ENCODE measurements at places on chromosomes 3 and 15. TPM values are rescaled to one million over a fixed set of nuclear protein-coding genes. Genes with fewer than 3 reads are reported as not detected.

- DNase-seq, result no peak
Measured at GRCh38 chr15:67144609-67145311, 79.4 kb downstream of the SMAD3 start.

- no peak for DNase-seq
Measured at GRCh38 chr3:111072031-111072921, 660 bp downstream of the NECTIN3 start.

QARS1 gene
- 226 TPM for total RNA-seq

CD200 gene
- total RNA-seq, result 5.8 TPM

TMC3 gene
- total RNA-seq, result under 0.01 TPM

SEMA7A gene
- not detected for total RNA-seq

GRCh38 chr3:25724948-25725645, 58.1 kb downstream of the NGLY1 start:
- DNase-seq, result no peak

- no peak for DNase-seq
Measured at GRCh38 chr3:55218577-55218976, 268.5 kb downstream of the WNT5A start.

DNA sequence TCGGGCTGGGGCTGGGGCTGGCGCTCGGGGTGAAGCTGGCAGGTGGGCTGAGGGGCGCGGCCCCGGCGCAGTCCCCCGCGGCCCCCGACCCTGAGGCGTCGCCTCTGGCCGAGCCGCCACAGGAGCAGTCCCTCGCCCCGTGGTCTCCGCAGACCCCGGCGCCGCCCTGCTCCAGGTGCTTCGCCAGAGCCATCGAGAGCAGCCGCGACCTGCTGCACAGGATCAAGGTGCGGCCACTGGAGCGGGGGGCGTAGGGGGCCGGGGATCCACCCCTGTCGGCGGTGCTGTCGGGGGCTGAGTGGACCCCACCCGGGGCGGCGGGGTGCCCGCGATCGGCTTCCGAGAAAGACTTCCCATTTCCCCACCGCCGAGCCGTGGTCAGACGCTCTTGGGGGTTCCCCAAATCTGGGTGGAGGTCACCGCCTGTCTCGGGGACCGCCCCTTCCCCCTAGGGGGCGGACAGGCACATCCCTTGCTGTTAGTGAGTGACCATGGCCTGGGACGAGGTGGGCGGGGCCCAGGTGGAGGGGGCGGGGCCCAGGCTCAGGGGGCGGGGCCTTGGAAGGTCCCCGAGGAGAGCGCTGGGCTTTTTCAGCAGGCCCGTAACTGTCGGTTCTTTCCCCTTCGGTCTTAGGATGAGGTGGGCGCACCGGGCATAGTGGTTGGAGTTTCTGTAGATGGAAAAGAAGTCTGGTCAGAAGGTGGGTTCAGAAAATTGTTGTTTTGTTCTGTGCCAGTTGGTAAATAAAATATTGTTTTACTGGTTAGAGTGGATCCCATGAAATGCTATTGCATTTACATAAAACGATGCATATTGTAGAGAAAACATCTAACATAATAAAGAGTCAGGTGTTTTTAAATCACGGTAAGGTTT, 578 bp downstream of the LACTB start:
- peak; percentile 92 for DNase-seq

FRMD4B gene
- 28.8 TPM for total RNA-seq

DNA sequence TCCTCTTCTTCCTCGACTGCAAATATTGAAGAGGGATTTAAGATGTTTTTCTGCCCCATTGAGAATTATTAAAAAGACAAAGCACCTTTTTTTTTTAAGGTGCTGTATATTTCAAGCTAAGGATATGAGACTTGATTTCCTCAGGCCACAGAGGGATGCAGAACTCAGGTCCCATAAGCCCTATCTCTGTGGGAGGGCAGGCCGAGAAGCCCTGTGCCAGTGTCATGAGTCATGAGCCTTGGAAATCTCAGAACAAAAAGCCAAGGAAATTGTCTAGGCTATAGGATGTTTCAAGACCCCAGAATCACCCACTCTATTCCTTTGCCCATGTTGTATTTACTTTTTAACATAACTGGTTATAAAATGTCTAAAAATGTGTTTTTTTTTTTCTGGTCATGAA, 7.3 kb downstream of the ESYT3 start:
- no peak for DNase-seq

GRCh38 chr3:156120528-156121251, at the start of gene KCNAB1:
TSS of gene KCNAB1 (plus strand) at chr3:156120578.
- peak; percentile 3 for DNase-seq

DNA sequence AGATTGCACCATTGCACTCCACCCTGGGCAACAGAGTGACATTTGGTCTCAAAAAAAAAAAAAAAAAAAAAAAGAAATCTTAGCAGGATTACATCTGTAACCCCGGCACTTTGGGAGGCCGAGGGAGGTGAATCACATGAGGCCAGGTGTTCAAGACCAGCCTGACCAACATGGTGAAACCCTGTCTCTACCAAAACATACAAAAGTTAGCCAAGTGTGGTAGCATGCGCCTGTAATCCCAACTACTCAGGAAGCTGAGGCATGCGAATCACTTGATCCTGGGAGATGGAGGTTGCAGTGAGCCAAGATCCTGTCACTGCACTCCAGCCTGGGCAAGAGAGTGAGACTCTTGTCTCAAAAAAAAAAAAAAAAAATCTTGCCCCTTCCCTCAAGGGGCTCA, 40.4 kb downstream of the LIPC start:
- no peak for DNase-seq

DNA sequence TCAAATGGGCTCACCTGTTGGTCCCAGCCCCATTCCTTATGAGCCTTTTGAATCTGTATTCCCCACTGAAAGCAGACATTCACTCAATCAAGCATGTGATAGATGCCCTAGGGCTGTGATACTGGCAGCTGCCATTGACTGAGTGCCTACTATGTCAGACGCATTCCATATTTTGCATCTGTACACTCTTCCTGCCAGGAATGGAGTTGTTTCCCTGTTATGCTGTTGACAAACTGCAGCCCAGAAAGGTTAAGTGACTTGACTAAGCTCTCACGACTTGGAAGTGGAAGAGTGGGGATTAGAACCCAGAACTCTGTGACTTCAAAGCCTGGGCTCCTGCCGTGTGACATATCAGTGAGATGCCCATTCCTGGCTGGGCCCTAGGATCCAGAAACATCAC, 211.4 kb downstream of the RPLP1 start:
- DNase-seq, result no peak

DNA sequence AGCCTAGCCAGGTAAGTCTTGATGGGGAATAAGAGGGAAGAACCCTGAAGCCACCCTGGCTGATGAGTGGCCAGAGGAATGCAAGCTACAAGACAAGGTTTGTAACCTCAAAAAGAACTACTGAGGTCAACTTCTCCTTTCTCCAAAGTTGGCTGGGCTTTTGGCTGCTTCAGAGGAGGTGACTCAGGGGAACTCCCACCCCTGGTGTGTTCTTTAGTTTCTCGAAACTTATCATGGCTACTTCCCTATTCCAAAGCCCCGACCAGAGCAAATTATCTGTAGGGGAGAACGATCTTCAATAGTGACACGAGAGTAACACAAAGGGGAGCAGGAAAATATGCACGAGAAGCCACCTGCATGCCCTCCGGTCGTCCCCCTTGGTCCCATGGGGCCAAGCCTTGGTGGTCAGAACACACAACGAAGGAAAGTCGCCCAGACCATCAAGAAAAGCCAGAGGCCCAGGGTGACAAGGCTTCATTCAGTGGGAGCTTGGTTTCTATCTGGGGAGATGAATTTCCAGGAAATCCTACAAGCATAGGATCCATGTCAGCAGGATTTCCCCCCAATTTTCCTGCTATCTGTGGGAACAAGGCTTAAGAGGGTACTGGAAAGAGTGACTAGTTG, 6.5 kb upstream of the BCL2A1 start:
- DNase-seq, result no peak

DNA sequence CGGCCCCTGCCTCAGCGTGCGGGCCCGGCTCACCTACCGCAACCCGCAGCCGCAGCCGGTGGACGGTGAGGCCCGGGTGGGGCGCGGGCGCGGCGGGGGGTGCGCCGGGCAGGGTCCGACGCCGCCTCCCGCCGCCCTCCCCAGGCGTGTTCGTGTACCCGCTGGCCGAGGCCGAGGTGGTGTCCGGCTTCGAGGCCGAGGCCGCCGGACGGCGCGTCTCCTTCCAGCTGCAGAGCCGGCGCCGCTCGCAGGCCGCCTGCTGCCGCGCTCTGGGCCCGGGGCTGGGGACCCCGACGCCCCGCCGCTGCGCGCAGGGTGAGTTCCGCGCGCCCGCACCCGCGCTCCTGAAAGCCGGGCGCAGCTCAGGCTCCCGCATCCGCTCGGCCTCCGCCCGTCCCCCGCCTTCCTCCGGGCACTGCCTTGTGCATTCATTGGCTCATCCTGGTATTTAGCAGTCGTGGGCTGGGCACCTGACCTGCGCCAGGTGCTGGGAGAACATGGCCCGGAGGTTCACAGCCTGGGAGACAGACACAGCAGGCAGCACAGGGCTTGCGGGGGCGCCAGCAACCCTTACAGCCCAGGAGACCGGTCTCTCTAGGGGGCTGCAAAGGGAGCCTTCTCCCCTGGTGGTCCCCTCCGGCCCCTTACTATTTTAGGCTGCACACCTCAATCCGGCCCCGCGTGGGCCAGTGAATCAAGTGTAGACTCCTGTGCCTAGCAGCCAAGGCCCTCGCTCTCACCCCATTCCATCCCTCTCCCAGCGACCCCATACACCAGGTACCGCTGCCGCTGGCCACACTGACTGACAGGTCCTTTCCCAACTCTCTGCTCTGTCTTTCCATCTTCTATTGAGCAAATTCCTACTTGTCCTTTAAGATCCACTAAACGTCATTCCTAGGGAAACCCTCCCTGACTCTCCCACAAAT, 1.5 kb downstream of the VWA5B2 start:
- peak; percentile 43 for DNase-seq

GRCh38 chr3:183695569-183696364, 1.8 kb upstream of the YEATS2 start:
- DNase-seq, result no peak

WDR76 gene
- 1.2 TPM for total RNA-seq

TMEM108 gene
- not detected for total RNA-seq

- DNase-seq, result no peak
Measured at GRCh38 chr15:96354731-96355567, 24.4 kb downstream of the NR2F2 start.

DNA sequence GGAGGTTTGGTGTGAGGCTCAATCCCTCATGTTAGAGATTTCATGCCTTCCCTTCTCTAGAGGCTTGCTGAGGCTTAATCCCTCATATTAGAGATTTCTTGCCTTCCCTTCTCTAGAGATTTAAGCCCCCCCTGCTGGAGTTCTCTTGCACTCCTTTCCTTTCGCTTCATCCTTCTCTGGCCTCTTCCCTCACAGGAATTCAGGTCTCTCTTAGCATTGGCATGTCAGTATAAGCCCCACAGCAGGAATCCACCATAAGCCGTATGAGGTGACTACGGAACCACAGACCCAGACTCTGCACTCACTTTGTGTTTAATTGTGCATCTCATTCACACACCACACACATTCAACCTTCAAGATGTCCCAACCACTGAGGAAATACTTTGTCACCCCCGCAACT, 338.6 kb upstream of the POU1F1 start:
- no peak for DNase-seq

GRCh38 chr3:183539811-183540210, 15.7 kb downstream of the KLHL6 start:
- no peak for DNase-seq

DNA sequence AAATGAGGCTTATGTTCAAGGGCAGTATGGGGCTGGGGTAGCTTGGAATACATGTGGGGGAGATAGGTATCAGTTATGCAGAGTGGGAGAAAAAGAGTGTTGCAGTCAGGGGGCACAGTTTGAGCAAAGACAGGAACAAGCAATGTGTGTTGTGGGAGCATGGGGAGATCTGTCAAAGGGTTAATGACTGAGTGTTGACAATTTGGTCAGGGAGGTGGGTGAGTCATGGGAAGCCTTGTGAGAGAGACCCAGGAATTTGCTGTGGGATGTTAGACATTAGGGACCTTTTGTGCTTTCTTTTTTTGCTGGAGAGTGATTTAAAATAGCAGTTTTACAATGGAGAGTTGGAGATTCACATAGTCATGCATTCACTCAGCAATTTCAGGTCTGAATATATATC, 221.6 kb upstream of the NR2E3 start:
- no peak for DNase-seq

CALML4 gene
- 14.9 TPM for total RNA-seq

- no peak for DNase-seq
Measured at GRCh38 chr3:71548705-71549384, 34.7 kb downstream of the FOXP1 start.

DNA sequence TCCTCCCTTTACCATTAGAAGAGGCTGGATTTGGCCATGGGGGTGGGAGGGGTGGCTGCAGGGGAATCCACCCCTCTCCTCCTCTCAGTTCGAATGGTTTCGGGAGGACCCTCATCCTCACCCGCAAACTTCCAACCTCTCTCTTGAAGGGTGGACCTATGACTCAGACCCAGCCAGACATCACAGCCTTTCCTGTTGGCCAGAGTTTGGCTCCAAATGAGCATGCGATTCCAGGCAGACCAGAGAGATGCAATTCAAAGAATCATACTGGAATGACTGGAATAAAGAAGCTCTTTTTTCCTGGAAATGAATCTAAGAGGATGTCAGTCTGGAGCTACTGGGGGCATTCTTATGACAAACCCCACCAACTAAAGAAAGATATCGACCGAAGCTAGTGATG, 516.7 kb upstream of the MDFIC2 start:
- DNase-seq, result no peak

GRCh38 chr3:184619369-184619768, 57.8 kb downstream of the EPHB3 start:
- peak; percentile 76 for DNase-seq

DNA sequence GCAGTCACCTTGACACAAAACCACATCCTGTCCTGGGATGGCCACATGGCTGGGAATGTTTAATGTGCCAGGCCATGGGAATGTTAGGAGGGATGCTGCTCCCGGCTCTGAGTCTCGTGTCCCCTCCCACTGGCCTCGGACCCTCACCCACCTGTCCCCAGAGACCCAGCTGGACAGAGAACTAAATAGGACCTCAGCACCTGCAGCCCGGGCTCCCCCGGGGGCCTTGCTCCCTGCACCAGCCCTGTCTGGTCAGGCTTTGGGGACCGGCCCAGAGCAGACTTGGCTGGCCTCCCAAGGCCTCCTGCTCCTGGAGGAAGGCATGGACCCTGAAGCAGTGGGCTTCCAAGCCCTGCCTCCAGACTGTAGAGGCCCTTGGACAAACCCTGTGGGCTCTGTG, 100.0 kb upstream of the IQSEC1 start:
- no peak for DNase-seq

GRCh38 chr3:196995646-196996355, 27.2 kb upstream of the PIGZ start:
- no peak for DNase-seq

GRCh38 chr3:74664606-74665005, 50.1 kb upstream of the CNTN3 start:
- DNase-seq, result no peak

All from stomach (tissue), 19 donors.